Subcutaneous adipose tissue (tissue), 4 donors: ENCODE measurements at places on chromosomes 5 and 9. TPM values are rescaled to one million over a fixed set of nuclear protein-coding genes. Genes with fewer than 3 reads are reported as not detected.

Gene PNPLA7
- total RNA-seq: 32.8 TPM

Gene N4BP3
- total RNA-seq: 0.17 TPM

Gene GRXCR2
- not detected for total RNA-seq

Gene PAPPA
- total RNA-seq: 1.3 TPM

Gene RETREG1
- 89.1 TPM for total RNA-seq

Gene IFNB1
- not detected for total RNA-seq

Gene SLC6A3
- not detected for total RNA-seq

Gene PRRX2
- 3.4 TPM for total RNA-seq

Gene SAXO1
- not detected for total RNA-seq

Gene CYLC2
- not detected for total RNA-seq

Gene SLC36A2
- total RNA-seq: not detected

Gene CACFD1
- total RNA-seq: 2.5 TPM

Gene CDKN2B
- total RNA-seq: 85.7 TPM

Gene PFN3
- total RNA-seq: not detected

Gene KIF20A
- total RNA-seq: 2.4 TPM

Gene ENG
- total RNA-seq: 153 TPM

Gene RASEF
- total RNA-seq: not detected

Gene CBY3
- total RNA-seq: not detected

Gene IL9
- not detected for total RNA-seq

Gene TMEFF1
- total RNA-seq: 2.9 TPM

Gene CD274
- total RNA-seq: 2.4 TPM

Gene PCDHA13
- 0.44 TPM for total RNA-seq

Gene CTNNA1
- total RNA-seq: 239 TPM

Gene OSMR
- 61.0 TPM for total RNA-seq

Gene C9orf50
- total RNA-seq: not detected

Gene IFNK
- not detected for total RNA-seq

Gene YIPF5
- 36.6 TPM for total RNA-seq

Gene C5orf58
- not detected for total RNA-seq

Gene IFNA13
- not detected for total RNA-seq

Gene OR13F1
- not detected for total RNA-seq

Gene PLEKHG4B
- not detected for total RNA-seq

Gene MATR3
- total RNA-seq: 228 TPM

Gene NUTM2F
- not detected for total RNA-seq

Gene TMEM215
- total RNA-seq: not detected

Gene IL13
- not detected for total RNA-seq

Gene TERT
- not detected for total RNA-seq

Gene MSX2
- 0.66 TPM for total RNA-seq

Gene CATSPER3
- total RNA-seq: not detected

Gene CCL27
- total RNA-seq: not detected

Gene RFK
- total RNA-seq: 10.8 TPM

Gene GPR151
- not detected for total RNA-seq

Gene PTAR1
- total RNA-seq: 83.6 TPM

Gene SLC34A3
- total RNA-seq: not detected
